Esophagus squamous epithelium (tissue), 5 donors: ENCODE measurements at places on chromosomes 7 and 10. TPM values are rescaled to one million over a fixed set of nuclear protein-coding genes. Genes with fewer than 3 reads are reported as not detected.

PDE6C gene
- total RNA-seq = not detected

GJC3 gene
- total RNA-seq = 0.26 TPM

RNF148 gene
- total RNA-seq = not detected

GRM3 gene
- not detected for total RNA-seq

FOXI2 gene
- 0.12 TPM for total RNA-seq

TMEM270 gene
- total RNA-seq = not detected

SPDYE6 gene
- total RNA-seq = not detected

PNPLA8 gene
- 15.8 TPM for total RNA-seq

HABP2 gene
- total RNA-seq = 0.09 TPM

C10orf95 gene
- 0.23 TPM for total RNA-seq

LIPK gene
- not detected for total RNA-seq

- no peak for DNase-seq
Measured at GRCh38 chr7:45881759-45882464, 6.4 kb upstream of the IGFBP1 start.

- DNase-seq = no peak
Measured at GRCh38 chr10:78332657-78333056, 299.0 kb downstream of the RPS24 start.

DNA sequence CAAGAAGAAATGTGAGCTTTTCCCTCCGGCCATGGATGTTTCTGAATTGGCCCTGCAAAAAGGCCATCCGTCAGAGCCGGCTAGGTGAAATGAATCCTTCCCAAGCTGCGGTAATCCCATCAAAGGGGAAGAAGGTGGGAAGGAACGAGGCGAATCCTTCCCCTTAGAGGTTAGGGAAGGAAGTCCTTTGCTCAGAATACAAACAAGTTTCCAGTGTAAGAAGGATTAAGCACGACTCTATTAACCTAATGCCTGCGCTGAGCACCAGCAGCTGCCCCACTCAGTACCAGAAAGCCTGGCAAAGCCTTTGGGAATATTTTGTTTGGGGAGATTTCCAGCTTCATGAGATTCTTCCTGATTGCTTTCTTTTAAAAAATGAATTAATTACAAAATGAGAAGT is 42.8 kb downstream of the CLRN3 start:
- DNase-seq = no peak

- DNase-seq = no peak
Measured at GRCh38 chr10:97778452-97779302, 6.9 kb upstream of the SFRP5 start.

- DNase-seq = no peak
Measured at GRCh38 chr10:23608926-23609325, 170.1 kb downstream of the OTUD1 start.

- DNase-seq = no peak
Measured at GRCh38 chr7:154431045-154431444, 378.8 kb downstream of the DPP6 start.

DNA sequence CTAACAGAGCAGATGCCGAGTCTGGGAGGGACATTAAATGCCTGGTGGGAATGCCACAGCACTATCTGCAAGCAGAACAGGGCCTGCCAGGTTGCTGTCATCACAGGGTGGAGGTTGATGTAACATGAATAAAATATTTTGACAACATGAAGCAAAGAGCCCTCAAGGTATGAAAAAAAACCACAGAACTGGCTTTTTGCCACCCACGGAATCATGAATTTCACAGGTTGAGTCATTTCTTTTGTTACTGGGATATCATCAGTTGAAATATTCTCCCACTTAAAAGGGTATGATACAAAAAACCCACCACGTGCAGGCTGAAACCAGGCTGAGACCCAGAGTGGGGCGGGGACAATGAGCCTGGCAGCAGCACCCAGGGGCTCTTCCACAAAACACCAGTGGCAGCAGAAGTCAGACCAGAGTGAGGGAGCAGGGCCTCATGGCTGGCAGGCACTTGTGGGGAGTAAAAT is 220.1 kb downstream of the TNS3 start:
- DNase-seq = no peak

DNA sequence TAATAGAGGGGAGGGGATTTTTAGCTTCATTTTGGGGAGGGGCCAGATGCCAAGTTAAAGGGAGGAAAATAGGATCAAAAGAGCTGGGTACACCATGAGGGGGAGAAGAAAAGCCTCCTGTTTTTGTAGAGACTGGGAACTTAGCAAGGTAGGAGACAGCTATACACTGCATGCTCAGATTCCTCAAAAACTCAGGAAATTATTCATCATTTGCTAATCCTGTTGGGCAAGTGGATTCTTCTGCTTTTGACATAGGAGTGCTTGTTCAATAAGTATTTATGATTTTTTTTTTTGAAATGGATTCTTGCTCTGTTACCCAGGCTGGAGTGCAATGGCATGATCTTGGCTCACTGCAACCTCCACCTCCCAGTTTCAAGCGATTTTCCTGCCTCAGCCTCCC is 73.4 kb downstream of the LYZL2 start:
- no peak for DNase-seq

DNA sequence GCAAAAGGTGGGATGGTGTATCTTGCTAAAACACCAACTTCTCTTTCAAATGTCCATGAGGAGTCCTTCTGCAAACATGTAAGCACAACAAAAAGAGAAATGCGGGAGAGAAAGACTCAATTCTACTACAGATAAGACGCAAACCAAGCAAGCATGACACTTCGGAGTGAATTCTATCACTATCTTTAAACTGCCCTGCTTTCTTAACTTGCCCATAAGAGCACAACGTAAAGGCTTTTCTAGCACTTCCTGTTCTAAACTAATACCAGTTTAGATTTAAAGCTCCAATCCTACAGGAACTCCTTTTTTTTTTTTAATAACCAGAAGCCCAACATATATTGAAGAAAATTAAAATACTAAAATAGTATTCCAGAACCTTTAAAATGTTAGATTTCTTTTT is 8.4 kb downstream of the RHEB start:
- no peak for DNase-seq

DNA sequence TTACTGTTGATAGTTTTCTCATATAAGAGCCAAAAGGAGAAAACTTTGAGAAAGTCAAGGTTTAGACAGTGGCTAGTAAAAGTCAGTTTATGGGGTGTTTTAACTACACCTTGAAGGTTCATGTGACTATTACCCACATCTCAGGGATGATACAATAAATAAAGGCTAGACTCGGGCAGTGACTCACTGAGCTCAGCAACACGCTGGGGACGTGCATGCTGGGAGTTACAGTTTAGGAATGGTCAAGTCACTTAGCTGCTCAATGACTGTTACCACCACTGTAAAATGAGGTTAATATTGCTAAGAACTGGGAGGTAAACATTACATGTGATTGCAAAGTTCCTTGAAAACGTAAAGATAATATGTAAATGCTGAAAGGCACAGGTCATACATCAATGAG is 1254.4 kb upstream of the PHF14 start:
- no peak for DNase-seq

- no peak for DNase-seq
Measured at GRCh38 chr7:114789161-114789560, 132.7 kb upstream of the MDFIC start.

GRCh38 chr7:131111081-131111576 is 216.5 kb upstream of the MKLN1 start:
- DNase-seq = no peak

- no peak for DNase-seq
Measured at GRCh38 chr10:77479586-77479985, 158.0 kb downstream of the KCNMA1 start.

DNA sequence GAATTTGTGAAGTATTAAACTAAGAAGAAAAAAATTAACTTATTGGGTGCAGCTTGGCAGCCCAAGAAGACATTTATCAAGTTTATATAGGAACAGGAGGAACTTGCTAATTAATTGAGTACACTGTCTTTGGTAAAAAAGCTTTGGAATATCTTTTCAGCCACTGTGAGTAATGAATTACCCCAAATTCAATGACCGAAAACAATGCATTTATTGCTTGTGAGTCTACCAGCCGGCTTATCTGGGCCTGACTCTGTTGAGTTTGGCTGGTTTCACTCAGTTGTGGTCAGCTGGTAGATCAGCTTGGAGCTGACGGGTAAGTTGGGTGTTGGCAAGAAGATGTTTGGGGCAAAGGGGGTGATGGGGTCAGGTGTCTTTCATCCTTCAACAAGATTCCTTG is 11.6 kb downstream of the GNG11 start:
- DNase-seq = no peak

DNA sequence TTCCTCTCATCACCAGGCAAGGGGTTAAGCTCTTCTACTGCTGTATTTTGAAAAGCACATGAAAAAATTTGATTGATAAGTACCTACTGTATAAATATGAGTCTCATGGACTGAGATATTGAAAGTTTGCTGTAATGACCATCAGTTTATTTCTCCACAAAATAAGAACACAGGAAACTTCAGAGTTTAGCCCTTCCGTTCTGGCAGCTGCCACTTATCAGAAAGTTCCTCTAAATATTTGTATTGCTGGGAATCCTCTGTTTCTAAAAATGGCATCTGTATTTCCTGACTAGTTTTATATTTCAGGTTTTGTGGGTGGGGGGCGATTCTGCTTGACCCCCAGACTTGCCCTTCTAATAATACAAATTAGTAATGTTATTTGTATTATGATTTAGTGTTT is 92.0 kb downstream of the LYZL2 start:
- DNase-seq = no peak

GRCh38 chr7:123711832-123712293 is 36.9 kb downstream of the WASL start:
- no peak for DNase-seq

DNA sequence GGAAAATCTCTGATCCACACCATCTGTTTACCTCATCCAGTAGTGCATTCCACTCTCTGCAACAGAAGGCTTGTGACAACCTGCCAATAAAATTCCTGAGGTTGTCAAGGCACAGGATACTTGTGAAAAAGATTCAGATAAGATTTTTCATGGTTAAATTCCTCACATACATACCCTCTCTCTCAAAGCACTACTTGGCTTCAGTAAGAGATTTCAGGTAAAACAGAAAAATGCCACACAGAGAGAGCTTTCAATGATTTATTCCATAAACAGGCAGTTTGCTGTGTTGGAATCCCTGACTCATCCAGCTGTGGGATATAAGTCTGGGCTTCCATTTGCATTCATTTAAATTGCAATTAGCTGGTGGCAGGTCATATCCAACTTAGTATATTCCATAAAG is 99.7 kb upstream of the CAV2 start:
- no peak for DNase-seq

DNA sequence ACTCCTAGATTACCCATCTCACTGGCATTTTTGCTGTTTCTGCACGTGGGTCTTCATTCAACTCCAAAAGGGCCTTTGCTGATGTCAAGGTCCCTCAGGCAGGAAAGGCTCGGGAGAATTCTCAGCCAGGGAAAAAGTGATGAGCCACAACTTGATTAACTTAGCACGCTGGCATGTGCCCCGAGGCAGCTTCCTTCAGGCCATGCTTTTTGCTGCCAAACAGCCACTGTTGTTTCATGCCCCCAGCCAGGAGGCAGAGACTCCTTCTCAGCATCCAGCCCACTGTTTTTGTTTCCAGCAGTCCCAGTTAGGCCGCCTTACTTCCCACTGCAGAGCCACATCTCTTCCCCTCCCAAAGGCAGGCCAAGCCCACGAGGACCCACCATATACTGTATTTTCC is 266.5 kb upstream of the YAE1 start:
- DNase-seq = no peak

DNA sequence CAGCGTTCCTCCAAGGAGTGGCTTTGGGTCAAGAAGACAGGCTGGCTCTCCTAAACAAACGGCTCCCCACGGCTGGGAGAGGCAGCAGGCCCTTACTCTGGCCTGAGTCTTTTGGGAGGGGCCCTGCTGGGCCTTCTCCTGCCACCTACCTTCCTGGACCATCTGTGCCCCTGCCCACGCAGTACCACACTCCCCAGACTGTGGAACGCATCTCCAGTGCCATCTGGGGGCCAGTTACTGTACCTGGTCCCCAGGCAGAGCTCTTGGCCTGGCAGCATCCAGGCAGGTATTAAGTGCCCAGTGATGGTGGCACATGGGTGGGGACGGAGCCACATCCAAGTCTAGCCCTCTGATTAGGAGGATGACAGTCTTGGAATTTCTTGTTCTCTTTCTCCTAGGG is 14.4 kb downstream of the ALKBH4 start:
- no peak for DNase-seq

DNA sequence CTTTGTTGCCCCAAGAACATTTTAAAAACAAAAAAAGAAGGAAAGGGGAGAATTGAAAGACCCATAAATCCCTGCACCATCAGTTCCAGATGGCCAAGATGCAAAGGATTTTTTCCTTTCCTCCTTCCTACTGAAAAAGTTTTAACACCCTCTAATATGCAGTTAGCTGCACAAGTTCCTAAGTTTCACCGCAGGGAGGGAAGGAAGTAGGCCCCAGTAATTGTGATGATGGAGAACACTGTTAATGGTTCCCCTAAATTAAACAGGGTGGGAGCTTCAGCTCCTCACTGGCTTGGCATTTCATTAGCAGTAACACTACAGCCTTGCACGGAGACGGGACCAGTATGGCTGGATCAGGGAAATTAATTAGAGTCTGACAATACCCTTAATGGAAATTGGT is 63.7 kb upstream of the PPIF start:
- no peak for DNase-seq

GRCh38 chr10:113151190-113151666 is 201.2 kb downstream of the TCF7L2 start:
- DNase-seq = no peak

DNA sequence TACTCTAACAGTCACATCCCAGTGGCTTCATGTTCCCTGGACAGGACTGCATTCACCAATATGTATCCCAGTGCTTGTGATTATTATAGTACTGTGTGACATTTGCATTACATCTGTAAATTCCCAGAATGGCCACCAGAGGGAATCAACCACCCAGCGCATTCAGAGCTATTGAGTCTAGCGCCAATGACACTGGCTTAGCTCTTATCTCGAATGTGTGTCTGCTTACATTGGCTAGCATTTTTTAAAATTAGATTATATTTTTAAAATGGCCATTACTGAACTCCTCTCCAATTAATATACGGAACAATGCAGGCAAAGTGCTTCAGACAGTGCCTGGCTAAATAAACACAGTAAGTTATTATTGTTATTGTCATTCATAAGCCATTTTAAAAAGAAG is 36.3 kb downstream of the TRIL start:
- no peak for DNase-seq

GRCh38 chr7:27171637-27172314 is 2.3 kb downstream of the HOXA10 start:
- no peak for DNase-seq
